ENCODE measurements at places on chromosomes 13 and 19.

GRCh38 chr13:69935043-69935442 is 172.6 kb upstream of the ATXN8OS start:
- no peak for DNase-seq

GRCh38 chr19:10018263-10018662 is 5.0 kb downstream of the RDH8 start:
- DNase-seq, result no peak

DNA sequence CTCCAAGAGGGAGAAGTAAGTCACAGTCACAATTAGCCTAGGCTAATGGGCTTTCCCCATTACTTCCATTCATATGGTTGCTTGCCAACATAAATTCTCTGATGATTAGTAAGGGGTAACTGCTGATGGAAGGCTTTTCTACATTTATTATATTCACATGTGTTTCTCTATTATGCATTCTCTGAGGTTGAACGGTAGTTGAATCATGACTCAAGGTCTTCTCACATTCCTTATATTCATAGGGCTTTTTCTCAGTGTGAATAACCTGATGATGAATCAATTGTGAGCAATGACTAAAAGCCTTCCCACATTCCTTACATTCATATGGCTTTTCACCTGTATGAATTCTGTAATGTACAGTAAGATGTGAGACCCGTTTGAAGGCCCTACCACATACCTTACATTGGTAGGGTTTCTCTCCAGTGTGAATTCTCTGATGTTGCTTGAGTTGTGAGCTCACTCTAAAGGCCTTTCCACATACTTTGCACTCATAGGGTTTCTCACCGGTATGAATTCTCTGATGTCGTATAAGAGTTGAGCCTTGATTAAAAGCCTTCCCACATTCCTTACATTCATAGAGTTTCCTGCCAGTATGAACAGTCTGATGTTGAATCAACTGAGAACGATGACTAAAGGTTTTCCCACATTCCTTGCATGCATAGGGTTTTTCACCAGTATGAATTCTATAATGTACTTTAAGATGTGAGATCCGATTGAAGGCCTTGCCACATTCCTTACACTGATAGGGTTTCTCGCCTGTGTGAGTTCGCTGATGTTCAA is 9.3 kb downstream of the ZNF582 start:
- no peak for DNase-seq

DNA sequence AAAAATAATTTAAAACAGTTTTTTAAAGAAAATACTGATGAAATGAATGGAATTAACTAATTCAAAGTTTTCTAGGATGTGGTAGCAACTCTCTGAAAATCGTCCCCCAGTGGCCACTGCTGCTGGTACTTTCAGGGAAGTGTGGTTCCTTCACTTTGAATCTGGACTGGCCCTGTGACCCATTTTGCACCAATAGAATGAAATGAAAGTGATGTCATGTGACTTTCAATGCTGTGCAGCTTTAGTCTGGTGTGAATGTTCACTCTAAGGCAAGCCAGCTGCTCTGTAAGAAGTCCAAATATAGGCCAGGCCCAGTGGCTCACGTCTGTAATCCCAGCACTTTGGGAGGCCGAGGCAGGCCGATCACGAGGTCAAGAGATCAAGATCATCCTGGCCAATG is 26.4 kb upstream of the HNRNPA1L2 start:
- peak; percentile 62 for DNase-seq

DNA sequence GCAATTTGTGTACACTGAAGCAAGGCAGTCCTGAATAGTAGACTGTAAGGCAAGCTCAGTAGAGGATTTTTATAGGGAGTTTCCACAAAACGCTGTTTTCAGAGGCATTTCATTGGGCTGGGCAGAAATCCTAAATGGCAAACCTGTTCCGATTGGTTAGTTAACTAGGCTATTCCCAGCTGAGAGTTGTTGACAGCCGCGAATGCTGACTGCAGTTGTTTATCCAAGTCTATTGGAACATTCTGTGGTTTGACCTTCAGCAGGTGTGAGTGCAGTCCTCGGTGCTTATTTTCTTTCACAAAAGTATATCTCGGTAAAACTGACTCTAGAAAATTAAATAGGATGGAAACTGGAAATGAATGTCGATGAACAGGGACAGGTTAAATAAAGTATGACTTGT is 45.4 kb downstream of the TPT1 start:
- DNase-seq, result no peak

DNA sequence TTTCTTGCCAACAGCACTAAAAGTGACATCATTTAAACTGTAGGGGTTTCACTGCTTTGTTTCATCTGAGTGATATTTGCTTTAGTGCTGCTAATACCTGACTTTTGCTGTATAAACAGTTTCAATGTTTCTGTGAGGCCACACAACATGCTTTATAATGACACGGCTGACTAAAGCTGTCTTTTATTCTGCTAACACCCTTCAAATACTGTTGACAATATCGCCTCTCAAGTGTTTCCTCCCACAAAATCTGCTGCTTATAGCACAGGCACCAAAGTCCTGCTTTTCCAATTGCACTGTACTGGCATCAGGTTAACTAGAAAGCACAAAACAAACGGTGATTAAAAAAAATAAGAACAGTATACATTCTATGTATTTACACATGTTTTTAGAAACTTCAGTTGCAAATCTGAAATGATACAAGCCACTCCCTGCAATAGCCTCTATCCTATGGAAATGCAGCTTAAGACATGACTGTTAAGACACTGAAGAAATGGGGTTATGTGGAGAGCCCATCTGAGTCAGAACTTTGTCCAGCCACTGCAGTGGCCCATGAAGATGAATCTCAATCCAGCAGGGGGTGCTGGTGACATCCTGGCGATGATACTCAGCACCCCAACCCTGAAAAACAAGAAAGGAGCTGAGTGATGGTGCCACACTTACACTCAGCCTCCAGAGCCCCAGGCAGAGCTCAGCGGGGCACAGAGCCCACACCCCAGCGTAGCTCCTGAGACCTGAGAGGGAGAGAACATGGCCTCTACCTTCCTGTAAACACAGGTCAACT is 29.4 kb downstream of the RFXAP start:
- DNase-seq, result peak; percentile 59

- DNase-seq, result no peak
These were observed 22.8 kb downstream of the ZNF574 start for GRCh38 chr19:42098781-42099180.

- DNase-seq, result no peak
These were observed 45.4 kb upstream of the GPR183 start for GRCh38 chr13:99352351-99353245.

GRCh38 chr13:111962431-111962891 is 104.5 kb upstream of the SOX1 start:
- DNase-seq, result no peak

DNA sequence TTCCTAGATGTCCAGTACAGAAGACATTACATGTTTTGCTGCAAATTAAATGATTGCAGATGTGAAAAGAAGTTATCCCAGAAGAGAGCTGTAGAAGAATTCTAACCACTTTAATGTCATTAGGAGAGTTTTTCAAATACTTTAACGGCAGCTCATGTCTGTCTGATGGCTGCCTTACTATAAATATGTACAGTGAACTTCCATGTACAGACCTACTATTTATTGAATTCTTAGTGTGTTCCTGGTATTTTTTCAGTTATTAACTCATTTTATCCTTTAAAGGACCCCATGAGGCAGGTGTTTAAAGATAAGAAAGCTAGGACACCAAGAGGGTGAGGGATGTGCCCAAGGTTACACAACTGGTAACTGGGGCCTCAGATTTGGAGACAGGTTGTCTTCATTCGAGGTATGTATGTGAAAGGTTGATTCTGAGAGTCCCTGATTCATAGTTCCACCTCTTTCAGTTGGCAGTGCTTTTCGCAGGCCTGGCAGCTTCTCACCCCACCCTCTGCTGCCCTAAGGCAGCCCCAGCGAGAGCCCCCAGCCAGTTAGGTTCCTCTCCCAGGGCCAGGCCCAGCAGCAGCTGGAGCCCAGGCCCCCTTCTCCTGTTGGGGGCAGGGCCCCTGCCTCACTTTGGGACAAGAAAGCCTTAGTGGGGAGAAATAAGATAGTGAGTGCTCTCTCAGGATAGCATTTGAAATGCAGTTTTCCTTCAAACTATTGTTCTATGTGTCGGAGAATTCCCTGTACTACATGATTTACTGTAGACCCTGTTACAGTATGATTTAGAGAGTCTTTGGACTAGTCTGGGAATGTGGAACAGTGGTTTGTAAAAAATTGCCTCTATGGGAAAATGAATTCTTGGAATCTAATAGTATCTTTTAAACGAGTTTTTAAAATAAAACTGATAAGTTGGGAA is 67.7 kb upstream of the TEX29 start:
- DNase-seq, result no peak

DNA sequence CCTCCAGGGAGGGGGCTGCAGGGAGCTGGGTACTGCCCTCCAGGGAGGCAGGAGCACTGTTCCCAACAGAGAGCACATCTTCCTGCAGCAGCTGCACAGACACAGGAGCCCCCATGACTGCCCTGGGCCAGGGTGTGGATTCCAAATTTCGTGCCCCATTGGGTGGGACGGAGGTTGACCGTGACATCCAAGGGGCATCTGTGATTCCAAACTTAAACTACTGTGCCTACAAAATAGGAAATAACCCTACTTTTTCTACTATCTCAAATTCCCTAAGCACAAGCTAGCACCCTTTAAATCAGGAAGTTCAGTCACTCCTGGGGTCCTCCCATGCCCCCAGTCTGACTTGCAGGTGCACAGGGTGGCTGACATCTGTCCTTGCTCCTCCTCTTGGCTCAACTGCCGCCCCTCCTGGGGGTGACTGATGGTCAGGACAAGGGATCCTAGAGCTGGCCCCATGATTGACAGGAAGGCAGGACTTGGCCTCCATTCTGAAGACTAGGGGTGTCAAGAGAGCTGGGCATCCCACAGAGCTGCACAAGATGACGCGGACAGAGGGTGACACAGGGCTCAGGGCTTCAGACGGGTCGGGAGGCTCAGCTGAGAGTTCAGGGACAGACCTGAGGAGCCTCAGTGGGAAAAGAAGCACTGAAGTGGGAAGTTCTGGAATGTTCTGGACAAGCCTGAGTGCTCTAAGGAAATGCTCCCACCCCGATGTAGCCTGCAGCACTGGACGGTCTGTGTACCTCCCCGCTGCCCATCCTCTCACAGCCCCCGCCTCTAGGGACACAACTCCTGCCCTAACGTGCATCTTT is 7.8 kb upstream of the CEACAM5 start:
- DNase-seq, result no peak

DNA sequence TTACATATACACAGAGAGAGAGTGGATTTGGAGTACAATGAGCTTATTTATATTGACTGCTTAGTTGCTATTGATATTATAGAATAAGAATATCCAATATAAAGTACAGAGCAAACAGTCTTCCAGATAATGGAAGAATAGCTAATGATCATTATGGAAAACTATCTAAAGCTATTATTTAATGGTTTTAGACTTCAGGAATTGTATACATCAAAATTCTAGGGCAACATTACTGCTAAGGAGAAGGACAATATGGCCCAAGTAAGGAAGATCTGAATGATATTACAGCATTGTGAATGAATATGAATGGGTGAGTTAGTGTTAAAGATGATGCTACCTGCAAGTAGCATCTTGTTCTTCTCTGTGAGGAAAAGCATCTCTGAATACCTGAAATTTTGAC is 604.2 kb upstream of the PCDH20 start:
- no peak for DNase-seq

- no peak for DNase-seq
These were observed at the start of gene PSPN for GRCh38 chr19:6375411-6376010. TSS of gene PSPN (minus strand) at chr19:6375933. CDS start at chr19:6375849, 84 bp downstream.

DNA sequence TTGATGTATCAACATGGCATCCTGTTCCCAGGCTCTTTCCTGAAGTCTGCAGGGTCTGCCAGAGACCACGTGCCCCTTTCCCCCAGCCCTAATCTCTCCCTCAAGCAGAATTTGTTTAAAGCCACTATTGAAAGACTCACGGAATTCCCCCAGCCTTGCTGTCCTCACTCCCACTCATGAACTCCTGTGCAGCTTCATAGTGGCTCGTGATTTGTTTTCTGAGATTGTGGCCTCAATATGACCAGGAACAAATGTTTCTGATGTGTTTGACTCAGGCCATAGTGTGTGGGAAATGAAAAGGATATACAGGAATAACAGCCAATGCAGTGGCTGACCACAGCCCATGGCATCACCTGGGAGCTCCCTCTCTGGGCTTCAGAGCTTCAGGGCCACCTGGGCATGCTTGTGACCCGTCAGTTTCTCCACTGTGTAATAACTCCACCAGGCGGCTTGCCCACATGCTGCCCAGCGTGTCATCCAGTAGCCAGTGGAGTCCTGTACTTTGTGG is 8.1 kb upstream of the SERPINE3 start:
- DNase-seq, result no peak

DNA sequence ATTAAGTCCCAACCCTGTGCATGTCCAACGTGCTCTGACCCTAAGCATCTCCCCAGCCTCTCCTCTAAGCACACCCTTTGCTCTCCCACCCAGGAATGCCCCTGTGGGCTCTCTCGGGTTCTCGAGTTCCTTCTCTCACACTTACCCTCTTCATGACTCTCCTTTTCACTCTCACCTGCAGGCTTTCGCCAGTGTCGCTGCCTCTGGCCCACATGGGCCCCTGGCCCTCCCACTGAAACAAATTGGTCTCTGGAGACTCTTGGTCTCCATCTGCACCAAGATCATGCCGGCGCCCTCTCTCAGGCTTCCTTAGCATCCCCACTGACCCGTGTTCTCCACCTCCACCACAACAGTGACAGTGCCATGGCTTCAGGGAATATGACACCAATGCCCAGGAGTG is 19.6 kb upstream of the SACS start:
- DNase-seq, result no peak

DNA sequence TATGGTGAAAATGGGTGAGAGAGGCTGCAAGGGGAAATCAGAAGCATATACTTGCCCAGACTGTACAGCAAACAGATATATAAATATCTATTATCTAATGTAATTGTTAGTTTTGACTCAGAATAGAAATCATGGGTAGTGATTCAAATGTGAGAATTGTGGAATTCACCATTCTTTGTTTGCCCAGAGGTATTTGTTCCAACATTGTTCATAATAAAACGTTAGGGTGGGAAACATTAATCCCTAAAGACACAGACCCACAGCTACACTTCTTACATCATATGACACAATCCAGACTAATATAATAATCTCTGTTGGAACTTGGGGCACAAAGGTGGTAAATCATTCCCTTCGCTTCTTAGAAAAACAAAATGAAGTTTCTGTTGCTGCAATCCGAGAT is 646.5 kb upstream of the SLITRK6 start:
- DNase-seq, result no peak

DNA sequence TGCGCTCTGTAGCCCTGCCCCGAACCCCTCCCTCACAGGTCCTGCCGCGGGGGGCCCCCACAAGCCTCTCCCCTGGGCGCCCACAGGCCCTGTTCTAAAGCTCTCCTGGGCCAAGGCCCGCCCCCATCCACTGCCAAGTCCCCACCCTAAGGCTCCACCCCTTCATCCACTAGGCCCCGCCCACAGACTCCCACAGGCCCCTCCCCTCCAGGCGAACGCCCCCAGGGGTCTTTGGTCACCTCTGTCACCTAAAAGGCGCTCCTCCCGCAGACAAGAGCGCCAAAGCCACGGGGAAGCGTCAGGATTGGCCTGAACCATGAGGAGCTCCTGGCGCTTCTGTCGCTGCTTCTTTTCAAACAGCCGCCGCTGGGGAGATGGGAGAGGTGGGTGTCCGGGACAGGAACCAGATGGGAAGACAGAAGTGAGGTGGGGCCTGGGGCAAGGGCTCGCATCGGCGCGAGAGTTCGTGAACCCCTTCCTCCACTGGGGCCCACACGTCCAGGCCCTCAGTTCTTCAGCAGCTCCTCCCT is 2.3 kb downstream of the TULP2 start:
- DNase-seq, result peak; percentile 80

Data from activated CD4-positive, alpha-beta T cell treated with anti-CD3 and anti-CD28 coated beads, Interleukin-2, amount 10 ng/mL, durations not matched to agents 24 days and 14 days (primary cell).